Activated T-cell treated with anti-CD3 and anti-CD28 coated beads for 48 hours (primary cell): ENCODE measurements at places on chromosomes 7 and 10.

DNA sequence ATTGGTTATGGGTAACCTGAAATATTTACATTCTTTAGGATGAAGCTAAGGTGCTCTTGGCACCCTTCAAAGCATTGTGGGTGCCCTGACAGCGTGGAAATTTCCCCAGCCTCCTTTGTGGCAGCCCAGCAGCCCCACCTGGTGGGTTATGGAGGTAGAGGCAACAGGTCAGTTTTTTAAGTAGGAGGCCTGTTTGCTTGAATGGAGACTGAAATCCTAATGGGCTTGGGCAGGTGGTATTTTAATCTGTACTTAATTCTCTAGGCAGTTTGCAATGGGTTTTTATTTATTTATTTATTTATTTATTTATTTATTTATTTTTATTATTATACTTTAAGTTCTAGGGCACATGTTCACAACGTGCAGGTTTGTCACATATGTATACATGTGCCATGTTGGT, 139.4 kb downstream of the EPC1 start:
- DNase-seq, result peak; percentile 47

DNA sequence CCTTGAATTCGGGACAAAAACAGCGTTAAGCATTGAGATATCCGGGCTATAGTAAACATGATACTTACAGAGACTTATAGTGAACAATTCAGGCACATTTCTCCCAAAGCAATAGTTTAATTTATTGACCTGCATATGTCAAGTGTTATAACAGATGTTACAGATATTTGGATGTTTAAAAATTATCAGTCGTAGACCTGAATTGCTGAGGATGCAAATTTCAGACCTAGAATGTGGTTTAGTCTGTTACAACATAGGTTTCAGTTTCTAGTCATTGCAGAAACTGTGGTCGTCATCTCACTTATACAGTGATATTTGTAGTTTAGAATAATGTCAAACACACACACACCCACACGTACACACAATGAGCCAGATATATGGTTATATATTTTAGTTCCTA, 85.2 kb downstream of the VTI1A start:
- no peak for DNase-seq

DNA sequence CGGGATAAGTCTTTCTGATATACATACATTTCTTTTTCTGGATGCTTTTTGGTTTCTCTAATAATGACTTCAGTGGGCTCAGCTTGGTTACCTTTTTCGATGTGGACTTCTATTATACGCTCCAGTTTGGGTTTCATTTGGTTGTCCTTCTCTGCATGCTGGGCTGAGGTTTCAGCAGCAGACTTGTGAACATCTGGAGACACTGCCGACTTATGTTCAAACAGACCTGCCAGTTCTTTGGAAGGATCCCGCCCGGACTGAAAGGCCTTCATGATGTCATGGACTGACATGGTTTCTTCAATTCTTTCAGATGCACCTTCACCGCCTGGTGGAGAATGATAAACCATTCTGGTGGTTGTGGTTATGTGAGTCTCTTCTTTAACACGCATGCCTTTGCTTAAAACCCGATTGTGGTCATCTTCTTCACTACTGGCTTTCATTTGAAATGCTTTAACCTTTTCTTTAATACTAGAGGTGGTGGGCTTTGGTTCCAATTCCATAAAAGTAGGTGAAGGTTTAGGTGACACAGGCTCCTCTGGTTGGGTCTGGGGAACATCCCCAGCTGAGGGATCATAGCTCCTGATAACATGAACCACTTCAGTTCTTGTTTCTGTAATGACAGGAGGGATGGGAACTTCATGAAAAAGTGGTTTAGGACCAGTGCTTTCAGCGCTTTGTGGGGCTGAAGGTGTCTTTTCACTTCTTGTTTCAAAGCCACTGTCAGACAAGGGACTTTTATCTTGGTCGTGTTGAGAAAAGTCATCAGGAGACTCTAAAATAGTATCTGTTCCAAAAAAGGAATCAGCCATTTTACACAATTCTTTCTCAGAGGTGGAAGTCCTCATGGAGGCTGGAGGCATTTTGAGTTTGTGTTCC, 167.7 kb upstream of the CCDC6 start:
- no peak for DNase-seq

DNA sequence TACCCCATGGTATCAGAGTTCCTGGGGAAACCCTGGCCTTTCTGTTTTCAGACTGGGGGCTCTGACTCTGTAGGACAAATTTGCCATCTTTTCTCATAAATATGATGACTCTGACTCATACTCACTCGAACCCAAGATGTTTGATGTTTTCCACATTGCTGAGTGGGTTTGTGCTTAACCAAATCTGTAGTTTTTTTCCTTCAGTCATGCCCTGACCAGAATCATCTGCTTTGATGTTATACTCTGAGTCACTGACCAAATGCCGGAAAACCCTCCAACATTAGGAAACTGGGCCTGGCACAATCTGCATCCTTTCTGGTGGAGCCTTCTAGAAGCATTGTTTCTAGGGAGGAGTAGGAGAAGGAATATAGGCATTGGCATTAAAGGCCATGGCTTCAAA, 118.7 kb downstream of the C10orf105 start:
- no peak for DNase-seq

GRCh38 chr7:107876916-107877315, 14.1 kb upstream of the DLD start:
- no peak for DNase-seq

DNA sequence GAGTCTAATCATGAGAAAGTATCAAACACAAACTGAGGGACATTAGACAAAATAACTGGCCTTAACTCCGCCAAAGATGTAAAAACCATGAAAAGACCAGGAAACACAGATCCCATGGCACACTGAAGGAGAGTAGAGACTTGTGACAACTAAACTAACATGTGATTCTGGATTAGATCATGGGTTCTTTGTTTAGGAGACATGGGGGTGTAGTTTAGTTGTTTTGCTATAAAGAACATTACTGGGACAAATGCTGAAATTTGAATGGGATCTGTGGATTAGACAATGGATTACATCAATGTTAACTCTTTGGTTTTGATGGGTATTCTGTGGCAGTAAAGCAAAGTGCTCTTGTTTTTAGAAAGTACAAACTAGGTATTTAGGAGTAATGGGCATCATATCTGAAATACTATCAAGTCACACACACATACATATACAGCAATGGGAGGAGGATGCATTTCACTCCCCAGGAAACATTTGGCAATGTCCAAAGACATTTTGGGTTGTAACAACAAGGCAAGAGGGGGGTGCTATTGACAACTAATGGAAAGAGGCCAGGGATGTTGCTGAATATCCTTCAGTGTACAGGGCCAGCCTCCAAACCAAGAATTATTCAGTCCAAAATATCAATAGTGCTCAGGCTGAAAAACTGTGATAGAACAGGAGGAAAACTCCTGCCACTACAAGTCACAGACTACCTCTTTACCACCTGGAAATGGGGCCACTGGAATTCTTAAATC, 32.4 kb downstream of the WAPL start:
- DNase-seq, result no peak
